Karpas-422 (cell line): ENCODE measurements at places on chromosomes 4 and X. TPM values are rescaled to one million over a fixed set of nuclear protein-coding genes. Genes with fewer than 3 reads are reported as not detected.

GRCh38 chrX:154517101-154517781, 1.2 kb upstream of the FAM3A start:
- no peak for DNase-seq

DNA sequence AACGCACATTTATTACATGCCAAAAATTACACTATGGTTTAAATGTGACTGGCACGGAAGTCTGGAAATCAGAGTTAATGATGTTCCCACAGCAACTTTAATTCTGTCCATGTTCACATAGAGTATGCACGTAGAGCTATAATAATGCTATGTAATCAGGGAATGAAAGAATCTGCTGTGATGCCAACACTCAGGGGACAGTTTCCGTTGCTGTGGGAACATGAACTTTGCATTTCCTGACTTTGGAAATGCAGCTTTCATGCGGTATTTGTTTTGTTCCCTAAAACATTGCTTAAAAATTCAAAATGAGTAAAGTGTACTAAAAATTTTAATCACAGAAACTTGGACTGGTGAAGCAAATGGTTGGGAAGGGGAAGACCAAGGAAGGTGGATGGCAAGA, 65.7 kb downstream of the MAGEA1 start:
- no peak for DNase-seq

DNA sequence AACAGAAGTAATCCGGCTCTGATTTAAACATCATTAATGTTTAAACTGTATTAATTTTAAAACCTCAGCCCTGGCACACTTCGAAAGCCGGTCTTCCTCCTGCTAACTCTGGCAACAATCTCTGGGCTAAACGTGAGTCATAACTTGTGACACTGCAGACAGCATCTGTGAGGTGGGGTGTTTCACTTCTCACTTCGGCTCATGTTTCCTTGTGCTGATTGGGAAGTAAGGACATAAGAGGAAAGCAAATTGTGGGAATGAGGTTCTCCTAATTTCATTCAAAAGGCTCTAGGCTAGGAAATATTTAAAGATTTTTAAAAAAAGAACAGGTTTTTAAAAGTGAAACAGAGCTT, 139.9 kb upstream of the USP9X start:
- DNase-seq = no peak

GRCh38 chr4:76850010-76850441, 47.9 kb downstream of the SOWAHB start:
- no peak for DNase-seq

- DNase-seq = no peak
Measured at GRCh38 chr4:75340561-75340960, 173.6 kb downstream of the RCHY1 start.

DNA sequence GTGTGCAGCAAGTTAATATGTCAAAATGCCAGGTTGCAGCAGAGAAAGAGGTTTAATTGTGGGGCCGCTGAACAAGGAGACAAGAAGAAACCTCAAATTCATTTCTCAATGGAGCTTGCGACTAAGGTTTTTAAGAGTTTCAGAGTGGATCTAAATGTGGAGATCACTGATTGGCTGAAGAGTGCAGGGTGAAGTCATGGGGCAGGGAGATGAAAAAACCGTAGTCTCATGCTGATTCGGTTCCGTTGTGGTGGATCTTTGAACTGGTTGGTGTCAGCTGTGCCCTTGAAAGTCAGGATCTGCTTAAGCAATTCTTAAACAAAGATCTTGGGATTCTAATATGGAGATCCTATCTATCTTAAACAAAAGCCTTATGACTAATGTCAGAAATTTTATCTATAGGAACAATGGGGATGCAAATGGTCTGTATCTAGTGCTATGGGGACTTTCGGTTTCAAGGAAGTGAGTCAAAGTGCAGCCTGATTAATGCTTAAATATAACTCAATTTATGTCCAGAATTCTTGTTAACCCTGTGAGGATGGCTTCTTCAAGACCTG, 173.9 kb upstream of the CENPE start:
- DNase-seq = peak; percentile 46

DNA sequence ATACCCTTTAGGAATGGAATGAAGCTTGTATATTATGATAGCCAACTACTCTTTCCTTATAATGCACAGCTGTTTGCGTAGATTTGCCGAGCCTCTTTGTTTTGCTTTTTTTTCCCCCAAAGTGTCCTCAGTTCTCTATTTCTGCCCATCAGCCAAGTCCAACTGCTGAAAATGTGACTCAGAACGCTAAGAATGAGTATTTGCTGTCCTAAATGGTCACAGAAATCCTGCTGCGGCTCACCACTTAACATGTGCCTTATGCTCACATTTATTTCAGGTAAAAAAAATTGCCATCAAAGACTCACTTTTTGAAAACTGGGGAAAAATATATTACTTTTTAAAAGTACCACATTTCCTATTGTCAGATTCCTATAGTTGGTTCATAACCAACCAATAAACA, 36.9 kb downstream of the GABRA4 start:
- no peak for DNase-seq

GRCh38 chr4:57633212-57633859, 523.2 kb upstream of the IGFBP7 start:
- DNase-seq = no peak

DNA sequence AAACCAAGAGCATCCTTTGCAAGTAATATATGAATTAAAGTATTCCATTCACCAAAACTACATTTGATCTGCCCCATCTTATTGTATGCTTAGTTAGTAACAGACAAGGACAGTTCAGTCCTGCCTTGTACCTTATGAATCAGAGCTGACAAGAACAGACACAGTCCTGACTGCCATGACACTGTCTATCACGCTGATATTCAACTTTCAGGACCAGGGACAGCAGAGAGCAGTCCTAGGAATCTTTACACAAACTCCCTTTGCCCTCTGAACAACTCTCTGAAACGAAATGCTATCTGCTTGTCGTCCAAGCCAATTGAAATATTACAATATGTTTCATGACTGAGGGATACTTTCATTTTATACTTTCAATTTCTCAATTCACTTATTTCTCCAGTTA, 268.6 kb upstream of the VCX start:
- peak; percentile 73 for DNase-seq

DNA sequence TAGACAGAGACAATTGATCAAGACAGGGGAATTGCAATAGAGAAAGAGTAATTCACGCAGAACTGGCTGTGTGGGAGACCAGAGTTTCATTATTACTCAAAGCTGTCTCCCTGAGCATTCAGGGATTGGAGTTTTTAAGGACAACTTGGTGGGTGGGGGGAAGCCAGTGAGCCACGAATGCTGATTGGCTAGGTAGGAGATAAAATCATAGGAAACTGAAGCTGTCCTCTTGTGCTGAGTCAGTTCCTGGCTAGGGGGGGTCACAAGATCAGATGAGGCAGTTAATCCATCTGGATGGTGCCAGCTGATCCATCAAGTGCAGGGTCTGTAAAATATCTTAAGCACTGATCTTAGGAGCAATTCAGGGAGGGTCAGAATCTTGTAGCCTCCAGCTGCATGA, 358.6 kb downstream of the GPM6A start:
- DNase-seq = no peak

DNA sequence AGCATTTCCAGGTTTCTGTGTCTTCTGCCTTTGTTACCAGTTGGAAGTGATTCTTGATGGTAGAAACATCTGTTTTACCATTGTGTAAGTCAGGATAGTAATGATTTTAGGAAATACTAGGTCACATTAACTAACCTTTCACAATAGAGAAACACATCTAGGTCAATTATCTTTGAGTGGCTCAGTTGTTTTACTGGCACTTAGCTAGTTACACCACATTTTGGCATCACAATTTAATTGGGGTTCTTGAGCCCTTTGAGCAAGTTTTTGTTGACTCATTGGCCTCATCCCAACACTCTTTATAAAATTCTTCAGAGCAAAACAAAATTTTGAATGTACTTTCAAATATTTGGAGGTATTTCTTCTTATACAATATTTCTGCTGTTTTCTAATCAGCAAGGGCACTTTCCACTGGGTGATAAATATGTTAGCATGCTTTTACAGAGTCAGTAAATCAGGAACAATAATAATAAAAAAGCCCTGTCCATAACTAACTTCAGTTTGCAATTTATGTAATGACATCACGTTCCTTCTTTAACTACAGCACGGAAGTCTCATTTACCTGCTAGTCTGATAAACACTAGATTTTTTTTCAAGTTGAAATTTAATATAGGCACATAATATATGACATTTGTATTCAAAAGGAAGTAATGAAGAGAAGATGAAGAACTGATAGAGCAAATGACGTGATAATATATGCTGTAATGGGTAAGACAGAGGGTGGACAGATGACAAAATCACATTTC, 64.8 kb upstream of the GK2 start:
- DNase-seq = no peak

- DNase-seq = no peak
Measured at GRCh38 chr4:3822230-3822947, 56.2 kb downstream of the ADRA2C start.

GRCh38 chr4:106795326-106795725, 240.8 kb downstream of the DKK2 start:
- DNase-seq = no peak

GRCh38 chr4:86035688-86036087, 324.2 kb downstream of the MAPK10 start:
- no peak for DNase-seq

GRCh38 chr4:103673983-103674382, 45.8 kb downstream of the TACR3 start:
- no peak for DNase-seq

- peak; percentile 89 for DNase-seq
Measured at GRCh38 chr4:138669479-138670315, 345.9 kb upstream of the NOCT start.

DNA sequence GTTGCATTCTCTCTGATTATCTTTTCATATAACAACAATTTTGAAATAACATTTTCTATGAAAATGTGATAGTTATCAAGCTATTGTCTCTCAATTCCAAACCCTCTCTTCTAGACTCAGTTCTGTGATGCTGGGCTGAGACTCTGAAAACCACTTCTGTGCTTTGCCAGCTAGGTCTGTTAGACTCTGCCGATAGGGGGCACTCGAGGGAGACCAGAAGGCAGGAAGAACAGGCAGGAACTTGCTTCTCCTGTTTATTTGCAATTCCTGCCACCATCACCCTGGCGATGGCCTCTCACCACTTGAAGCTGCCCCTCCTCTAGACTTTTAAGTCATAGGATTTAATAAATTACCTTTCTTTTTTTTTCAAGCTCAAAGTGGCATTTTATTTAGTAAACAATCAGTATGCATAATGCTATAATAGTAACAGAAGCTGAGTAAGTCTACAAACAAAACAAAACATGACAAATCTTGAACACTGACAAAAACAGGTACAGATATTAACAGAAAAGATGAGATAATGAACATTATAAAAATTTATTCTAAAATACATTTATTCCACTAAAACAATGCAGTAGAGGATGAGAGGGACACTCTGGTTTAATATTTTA, 49.7 kb downstream of the RASL11B start:
- peak; percentile 89 for DNase-seq

GRCh38 chrX:63686878-63687714, 97.9 kb downstream of the ARHGEF9 start:
- DNase-seq = peak; percentile 81

GRCh38 chrX:116317409-116317808, 119.0 kb upstream of the SLC6A14 start:
- DNase-seq = no peak

Gene OTUD5
- 36.2 and 57.4 TPM in 2 replicates for total RNA-seq

Gene LIN54
- 5.6 and 10.6 TPM in 2 replicates for total RNA-seq

Gene CXorf49
- total RNA-seq = not detected in 2 replicates

Gene RNF113A
- 28.6 and 41.1 TPM in 2 replicates for total RNA-seq

Gene XK
- total RNA-seq = 0.04 TPM in 2 replicates

Gene SMPX
- not detected in 2 replicates for total RNA-seq

Gene SLC9B1
- total RNA-seq = 0.97 and 1.4 TPM in 2 replicates

Gene UGT2B28
- not detected in 2 replicates for total RNA-seq

Gene PAGE1
- not detected in 2 replicates for total RNA-seq

Gene AR
- 0.25 and 1.5 TPM in 2 replicates for total RNA-seq

Gene SPARCL1
- 0.11 TPM in 1 of 2 replicates, not detected in the other for total RNA-seq
